Activated T-helper 17 cell treated with anti-CD3 and anti-CD28 coated beads, Interleukin-2, amount 50 U/mL, for 72 hours (primary cell): ENCODE measurements at places on chromosomes 5 and 9.

DNA sequence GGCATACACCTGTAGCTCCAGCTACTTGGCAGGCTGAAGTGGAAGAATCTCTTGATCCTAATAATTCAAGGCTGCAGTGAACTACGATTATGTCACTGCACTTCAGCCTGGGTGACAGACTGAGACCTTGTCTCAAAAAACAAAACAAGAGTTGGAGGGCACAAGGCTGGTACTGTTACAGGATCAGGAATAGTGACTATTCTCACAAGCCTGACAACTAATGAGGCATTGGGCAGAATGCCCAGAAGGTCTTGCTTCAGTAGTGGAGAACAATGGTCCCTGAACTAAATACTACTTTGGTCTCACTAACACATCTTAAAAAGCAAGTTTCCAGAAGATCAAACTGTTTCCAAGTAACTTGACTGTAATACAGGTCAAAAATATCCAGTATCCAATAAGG lies 182.9 kb upstream of the RFX3 start:
- no peak for ATAC-seq

GRCh38 chr5:37153661-37154060 lies 95.5 kb downstream of the CPLANE1 start:
- ATAC-seq = no peak

- ATAC-seq = no peak
Observed at GRCh38 chr5:170186856-170187255, 45.9 kb upstream of the C5orf58 start.

DNA sequence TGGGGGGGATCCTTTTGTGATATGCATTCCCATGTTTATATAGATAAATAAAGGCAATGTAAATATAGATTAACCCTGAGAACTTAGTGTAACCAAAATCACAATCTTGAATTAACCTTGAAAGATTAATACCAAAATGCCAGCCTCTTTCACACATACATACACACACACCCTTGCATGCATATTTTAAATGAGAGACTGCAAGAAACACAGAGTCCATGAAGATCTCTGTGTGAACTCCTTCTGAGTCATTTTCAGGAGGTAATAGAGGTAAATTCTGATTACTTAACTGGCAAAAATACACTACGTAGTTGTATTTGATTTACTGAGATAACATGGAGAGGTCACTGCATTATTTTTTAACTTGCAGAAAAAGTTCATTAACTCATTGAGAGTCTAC lies 118.0 kb downstream of the SLF1 start:
- no peak for ATAC-seq
